ENCODE measurements at places on chromosomes 3 and 15.
A peak's percentile ranks its signal among the peaks of the same experiment; 100 is the strongest.

DNA sequence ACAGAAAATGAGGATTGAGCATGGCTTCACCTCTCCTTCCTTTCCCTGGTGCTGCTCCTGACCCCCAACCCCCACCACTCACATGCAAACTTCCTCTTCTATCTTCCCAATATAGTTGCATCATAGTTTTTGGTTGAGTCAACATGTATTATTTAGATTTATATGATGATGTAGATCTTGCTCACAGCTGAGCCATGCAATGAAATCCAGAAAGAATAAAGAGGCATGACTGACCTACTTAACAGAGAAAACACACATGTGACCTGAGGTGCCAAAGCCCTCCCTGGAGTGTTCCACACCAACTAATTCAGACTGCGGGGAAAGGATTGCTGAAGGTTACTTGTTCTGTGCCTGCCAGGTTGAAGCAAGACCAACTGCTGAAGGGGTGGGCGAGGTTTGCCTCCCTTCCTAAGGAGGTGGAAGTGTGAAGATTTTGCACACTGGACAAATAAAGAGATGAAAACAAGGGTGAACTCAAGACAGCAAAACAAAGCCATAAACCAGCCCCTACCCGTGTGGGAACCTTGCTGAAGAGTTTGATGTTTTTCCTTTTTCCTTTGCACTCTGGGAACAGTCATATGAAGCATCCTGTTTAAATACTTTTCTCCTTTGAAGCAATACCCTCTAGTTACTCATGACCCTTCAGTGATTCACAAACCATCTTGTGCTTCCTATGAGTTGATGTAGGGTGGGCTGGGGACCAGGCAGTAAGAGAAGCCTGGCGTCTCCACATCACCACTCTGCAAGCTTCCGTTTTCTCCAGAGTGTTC is 155.2 kb upstream of the UBE2E1 start:
- DNase-seq, result no peak

DNA sequence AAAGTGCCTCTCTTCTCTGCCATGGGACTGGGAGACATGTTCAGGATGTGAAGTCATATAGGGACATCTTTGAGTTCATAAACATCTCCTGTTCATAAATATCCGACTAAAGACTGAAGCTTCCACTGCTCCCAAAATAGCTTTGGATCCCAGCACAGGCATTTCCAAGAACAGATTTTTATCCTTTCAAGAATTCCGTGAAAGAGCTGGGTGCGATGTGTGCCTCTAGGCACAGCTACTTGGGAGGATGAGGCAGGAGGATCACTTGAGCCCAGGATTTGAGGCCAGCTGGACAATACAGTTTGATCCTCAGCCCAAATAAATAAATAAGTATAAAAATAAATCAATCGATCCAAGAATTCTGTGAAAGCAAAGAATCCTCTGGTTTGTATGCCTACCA is 6.7 kb upstream of the ISLR2 start:
- DNase-seq, result no peak

- peak; percentile 20 for DNase-seq
Measured at GRCh38 chr3:171514466-171514865, 54.3 kb upstream of the TNIK start.

DNA sequence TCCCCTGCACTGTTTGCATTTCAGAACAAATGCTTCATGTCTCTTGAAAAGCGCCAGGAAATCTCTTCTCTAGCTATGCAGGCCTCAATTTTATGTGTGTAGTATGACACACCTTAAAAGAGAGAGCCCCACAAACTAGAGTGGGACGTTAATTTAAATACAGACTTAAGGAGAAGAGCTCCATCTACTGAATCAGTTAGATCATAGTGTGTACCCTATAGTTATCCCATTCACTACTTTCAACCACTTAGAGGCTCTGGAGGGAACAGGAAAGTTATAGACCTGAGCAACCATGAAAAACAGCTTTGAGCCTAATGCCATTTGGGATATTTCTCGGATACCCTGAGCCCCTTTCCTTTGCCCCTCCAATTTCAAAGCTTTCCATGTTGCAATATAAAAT is 153.7 kb downstream of the TIGIT start:
- peak; percentile 43 for DNase-seq

DNA sequence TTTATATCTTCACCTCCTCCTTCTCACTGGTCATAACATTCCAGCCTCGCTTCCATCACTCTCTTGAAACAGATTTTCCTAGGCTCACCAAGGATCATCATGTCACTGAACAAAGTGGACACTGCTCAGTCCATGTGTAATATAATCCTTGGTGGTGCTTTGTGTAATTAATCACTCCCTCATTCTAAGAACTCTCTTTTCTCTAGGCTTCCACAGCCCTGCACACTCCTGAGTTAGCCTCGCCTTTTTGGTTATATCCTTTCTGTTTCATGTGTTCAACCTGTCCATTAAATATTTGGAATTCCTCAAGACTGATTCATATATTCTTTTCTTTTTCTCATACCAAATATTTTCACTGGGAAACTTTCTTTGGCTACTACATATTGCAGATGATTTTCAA is 440.8 kb downstream of the PYDC2 start:
- no peak for DNase-seq

GRCh38 chr3:27345493-27345892 is 23.7 kb downstream of the NEK10 start:
- no peak for DNase-seq

- no peak for DNase-seq
Measured at GRCh38 chr3:78894787-78895186, 873.0 kb downstream of the ROBO1 start.

GRCh38 chr3:108940568-108941263 is 13.0 kb downstream of the GUCA1C start:
- no peak for DNase-seq

- DNase-seq, result no peak
Measured at GRCh38 chr15:74173380-74174218, at the start of gene ISLR. Gene ISLR, plus strand, starts transcription at chr15:74173710. Its CDS starts 1,149 bp downstream, at chr15:74174859.

DNA sequence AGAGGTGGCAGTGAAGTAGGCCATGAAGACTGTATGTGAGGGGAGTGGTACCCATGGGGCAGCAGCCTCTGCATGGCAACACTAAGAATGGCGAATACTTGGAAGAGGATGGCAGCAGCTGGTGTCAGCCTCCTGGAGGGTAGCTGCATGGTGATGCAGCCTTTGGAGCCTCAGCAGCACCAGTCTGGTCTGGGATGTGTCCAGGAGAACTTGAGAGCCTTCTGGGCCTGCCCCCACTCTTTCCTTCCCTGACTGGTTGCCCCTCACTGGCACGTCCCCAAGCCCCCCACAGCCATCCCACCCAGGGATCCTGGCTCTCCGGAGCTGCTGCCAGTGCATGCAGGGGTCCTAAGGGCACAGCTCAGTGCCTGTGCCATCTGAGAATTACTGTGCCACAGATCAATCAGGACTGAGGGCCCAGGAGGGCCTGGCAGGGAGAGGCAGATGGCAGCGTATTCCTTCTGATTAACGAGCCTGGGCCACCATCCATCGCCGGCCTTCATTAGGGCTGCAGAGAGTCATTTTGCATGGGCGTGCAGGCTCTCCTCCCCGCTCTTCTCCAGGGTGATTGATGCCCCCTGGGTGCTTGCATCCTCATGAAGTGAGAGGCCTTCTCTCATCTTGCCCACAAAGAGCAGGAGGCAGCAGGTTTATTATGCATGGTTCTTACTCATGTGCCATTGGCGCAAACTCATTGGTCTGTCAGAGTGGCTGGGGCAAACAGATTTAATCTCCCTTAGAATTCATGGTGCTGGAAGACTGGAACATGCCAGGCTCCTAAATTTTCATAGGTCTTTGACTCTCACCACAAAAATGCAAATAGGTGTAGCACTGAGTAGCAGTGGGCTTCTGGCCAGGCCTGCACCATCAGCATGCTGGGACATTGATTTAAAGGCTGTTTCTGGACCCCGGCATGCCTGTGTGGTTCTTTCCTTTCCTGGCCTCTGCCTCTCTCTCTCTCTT is 116.8 kb downstream of the EPHB1 start:
- no peak for DNase-seq

GRCh38 chr3:184218814-184219213 is 10.6 kb upstream of the VWA5B2 start:
- no peak for DNase-seq

DNA sequence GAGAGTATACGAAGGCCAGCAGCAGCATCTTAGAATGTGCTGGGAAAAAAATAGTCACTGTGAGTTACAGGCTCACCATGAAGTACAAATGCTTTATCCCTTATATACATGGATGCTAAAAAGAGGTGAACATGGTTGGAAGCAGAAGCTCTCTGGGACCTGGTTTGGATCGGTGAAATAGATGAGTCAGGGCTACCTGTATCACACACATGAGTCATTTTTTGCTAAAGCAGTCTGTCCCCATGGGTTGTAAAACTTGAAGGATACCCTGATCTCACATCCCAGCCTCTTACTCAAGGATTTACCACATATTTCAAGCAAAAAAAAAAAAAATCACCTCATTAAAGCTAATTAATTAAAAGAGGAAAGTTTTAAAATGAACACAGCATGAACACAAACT is 6.9 kb upstream of the SERPINI2 start:
- DNase-seq, result no peak

GRCh38 chr3:113086560-113087461 is 96.0 kb downstream of the GTPBP8 start:
- no peak for DNase-seq

GRCh38 chr15:67181221-67181639 is 73.2 kb downstream of the AAGAB start:
- no peak for DNase-seq

DNA sequence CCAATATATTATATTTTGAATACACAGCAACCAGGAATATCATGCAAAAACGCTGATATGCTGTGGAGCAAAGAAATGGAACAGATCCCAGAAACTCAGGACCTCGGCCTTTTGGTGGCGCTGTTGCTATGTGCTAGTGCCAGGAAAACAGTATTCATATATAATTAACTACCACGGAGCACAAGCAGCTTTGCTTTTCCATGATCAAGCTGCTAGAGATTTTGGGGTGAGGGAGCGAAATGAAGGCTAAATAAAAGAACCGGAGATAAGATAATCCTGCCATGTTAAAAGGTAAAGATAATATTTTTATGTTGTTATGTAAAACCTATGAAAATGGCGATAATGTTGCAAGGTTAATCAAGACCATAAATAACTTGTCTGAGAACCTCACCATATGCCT is 157.7 kb upstream of the FAM3D start:
- peak; percentile 61 for DNase-seq

- DNase-seq, result no peak
Measured at GRCh38 chr3:61522060-61522459, 39.3 kb upstream of the PTPRG start.

- DNase-seq, result no peak
Measured at GRCh38 chr15:94456226-94456625, 224.9 kb downstream of the MCTP2 start.

GRCh38 chr15:68183616-68184315 is 21.4 kb downstream of the CALML4 start:
- DNase-seq, result no peak

Data from NAMALWA (cell line).